NCI-H446 treated with DMSO at 0.1 percent for 48 hours (cell line): ENCODE measurements at places on chromosomes 6 and 20.

DNA sequence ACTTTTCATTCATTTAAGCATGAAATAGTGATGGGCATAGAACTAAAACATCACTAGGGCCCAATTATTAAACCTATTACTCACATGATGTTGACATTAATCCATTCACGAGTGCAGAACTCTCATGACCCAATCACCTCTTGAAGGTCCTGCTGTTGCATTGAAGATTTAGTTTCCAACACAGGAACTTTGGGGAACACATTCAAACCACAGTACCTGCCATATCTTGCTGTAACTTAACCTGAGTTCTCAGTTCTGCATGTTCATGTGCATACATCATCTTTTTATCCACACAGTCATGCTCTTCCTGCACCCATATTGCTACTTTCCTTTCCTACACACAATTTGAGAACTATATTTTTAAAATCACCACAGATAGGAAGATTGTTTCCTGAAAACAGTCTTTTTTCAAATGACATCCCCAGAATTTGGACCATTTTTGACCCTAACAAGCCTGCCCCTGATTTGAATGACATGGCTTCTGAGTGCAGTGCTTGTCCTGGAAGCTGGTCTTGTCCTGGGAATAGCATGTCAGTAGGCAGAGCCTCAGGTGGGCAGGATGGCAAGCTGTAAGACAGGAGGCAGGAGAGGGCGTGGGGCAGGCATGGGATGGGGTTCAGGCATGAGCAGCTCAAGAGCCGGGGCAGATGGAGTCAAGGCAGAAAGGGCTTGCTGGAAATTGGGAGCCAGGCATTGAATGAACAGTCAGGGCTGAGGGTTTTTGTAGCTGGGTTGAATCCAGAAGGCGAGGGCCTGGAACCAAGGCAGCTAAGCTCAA is 49.2 kb upstream of the FOXC1 start:
- DNase-seq = no peak

- no peak for DNase-seq
Observed at GRCh38 chr6:89873721-89874120, 20.5 kb upstream of the GJA10 start.

GRCh38 chr20:62846166-62846890 is 15.3 kb downstream of the TCFL5 start:
- DNase-seq = no peak

DNA sequence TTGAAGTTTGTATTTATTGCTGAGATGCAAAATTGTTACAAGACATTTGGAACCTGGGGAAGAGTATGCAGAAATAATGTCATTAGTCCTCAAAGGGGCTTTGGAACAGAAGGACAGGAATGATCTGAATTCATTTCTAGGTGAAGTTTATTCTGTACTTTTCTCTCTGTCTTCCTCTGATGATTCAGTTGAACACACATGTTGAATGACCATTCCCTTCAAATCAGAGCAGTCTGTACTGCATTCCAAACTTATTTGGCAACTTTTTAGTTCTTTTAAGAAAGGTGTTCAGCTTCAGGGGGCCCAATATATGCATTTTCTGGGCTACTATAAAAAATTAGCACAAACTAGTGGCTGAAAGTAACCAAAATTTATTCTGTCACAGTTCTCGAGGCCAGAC is 213.9 kb upstream of the LAMP5 start:
- no peak for DNase-seq

- DNase-seq = no peak
Observed at GRCh38 chr6:74936886-74937285, 269.0 kb downstream of the COL12A1 start.

DNA sequence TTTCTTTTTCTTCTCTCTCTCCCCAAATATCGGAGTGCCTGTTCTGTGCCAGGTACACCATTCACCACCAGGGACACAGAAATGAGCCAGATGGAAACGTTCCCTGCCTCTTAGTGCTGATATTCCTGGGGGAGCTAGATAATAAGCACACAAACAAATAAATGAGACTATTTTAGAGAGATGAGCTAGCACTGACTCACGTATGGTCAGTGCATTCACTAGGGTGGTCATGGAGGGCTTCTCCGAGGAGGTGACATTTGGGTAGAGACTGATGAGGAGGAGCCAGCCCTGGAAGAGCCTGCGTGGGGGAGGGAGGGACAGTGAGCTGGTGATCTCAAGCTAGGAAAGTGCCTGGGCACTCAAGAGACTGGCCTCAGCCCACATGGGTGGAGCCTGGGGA is 252.3 kb upstream of the KCNG1 start:
- DNase-seq = no peak
